ENCODE measurements at places on chromosomes 3 and 15.

GRCh38 chr3:141257961-141258360 is 26.3 kb downstream of the PXYLP1 start:
- no peak for DNase-seq

- DNase-seq: no peak
These were observed 13.4 kb downstream of the RTP1 start for GRCh38 chr3:187210545-187211327.

DNA sequence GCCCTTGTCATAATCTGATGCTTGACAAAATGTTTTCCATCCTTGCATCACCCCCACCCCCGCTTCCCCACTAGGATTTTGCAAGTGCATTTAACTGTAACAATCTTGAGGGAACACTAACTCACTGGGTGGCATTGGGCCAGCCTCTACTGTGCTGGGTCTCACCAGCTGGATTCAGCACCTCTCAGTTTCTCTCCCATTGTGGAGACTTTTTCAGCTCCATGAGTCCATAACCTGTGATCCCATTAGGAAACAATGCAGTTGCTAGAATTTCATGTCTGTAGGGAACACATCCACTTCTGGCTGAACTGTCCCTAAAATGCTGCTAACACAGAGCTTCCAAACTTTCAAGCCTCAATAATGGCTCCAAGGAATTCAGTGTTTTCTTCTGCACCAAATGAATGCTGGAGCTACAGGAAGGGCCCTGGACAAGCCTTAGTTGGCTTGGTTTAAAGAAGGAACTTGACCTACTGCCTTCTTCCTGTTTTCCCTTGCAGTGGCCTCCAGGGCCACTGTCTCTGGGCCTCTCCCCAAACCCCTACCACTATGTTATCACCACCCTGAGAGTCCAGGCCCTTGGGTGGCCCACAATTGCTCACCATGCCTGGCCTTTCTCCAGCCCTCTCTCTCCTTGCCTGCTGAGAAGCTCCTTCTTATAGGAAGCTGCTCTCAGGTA is 15.6 kb downstream of the CYP19A1 start:
- DNase-seq: no peak

- DNase-seq: no peak
These were observed at the start of gene ADAMTSL3 for GRCh38 chr15:83653639-83654378. ADAMTSL3 (plus strand) TSS chr15:83654123; CDS start chr15:83655762, 1,639 bp downstream.

DNA sequence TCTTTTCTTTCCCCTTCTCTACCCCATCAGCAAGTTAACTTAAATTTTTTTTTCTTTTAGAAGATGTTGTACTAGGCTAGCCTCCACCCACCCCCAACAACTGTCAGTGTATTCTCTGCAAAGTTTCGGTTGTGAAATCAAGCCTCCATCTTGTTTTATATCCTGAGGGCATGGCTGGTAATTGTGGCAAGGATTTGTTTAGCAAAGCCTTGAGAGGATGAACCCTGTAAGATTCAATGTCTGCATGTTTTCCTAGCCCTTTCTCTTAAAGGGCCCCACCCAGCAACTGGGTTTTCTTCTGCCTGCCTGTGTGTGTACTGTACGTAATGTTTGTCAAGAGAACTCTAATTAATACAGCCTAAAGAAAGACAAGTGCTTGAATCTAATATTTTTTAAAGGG is 475.3 kb downstream of the FHIT start:
- DNase-seq: no peak

DNA sequence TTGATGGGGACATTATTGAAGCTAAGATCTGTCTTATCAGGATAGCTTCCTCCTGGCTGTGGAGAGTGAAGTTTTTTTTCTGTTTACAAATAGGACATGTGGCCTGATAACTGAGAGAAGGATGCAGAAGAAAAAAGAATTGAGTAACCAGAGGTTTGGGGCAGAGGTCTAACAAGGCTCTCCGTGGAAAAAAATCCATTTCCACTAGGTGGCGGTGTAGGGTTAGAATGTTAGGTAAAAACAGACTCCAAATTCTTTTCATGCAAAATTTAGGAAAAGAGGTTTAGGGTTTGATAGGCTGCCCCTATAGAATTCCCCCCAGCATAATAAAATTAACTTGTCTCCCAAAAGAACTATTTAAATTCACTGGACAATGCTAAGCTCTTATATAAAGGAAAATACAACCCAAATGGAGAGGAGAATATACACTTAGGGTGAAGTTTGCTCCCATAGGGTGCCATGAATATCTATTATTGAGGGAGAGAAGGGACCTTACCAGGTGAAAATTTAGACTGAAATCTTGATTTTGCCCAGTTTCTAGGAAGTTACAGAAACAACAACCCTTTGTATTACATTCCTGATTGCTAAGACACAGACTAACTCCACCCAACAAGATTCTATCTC is 1560.4 kb downstream of the OTOL1 start:
- DNase-seq: no peak

DNA sequence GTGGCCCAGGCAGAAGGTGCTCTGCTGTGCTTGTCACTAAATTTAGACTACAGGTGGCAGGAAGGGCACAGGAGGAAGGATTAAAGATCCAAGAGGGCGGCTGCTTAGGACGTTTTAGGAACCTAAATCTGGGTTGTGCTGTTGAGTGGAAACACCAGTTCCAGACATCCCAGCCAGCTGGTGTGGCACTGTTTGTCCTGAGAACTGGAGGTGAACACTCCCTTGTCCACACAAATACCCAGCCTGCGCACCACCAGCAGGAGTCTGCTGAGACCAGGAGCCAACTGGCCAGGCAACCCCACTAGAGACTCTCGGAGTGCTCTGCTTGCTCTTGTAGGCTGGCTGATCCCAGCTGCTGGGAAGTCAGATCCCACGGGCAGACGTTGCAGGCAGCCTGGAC is 30.3 kb upstream of the UACA start:
- no peak for DNase-seq

DNA sequence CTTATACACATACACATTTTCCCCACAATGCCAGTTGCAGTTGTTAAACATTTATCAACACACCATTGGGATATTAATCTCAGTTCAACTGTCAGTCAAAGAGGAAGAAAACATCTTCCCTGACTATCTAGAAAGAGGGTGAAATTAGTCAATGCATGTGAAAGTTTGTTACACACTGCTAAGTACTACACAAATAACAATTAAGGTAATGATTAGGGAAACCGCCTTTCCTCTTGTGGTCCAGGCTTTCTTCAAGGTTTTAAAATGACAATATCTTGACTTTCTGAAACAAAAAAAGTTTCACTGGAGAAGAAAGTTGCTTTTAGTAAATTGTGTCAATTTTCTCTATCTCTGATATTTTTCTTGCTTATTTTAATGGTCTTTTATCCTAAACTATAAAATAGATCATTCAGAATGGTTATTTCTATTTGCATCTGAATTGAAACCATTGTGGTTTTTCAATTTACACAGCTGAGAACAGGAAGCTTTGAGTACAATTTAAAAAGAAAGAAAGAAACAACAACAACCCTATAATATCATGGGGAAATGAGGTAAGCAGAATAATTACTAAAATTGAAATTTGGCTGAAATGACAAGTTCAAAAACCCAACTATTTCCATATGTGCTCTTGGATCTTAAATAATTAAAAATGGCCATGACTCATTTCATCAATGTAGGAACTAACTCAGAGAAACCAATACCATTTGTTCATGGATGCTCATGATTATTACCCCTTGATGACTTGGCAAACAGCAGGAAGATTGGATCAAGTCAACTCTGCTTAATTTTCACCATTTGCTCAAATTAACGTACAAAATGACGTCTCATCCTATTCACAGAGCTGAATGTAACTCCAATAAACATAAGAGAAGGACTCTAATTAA is 31.7 kb downstream of the GPR149 start:
- DNase-seq: no peak

DNA sequence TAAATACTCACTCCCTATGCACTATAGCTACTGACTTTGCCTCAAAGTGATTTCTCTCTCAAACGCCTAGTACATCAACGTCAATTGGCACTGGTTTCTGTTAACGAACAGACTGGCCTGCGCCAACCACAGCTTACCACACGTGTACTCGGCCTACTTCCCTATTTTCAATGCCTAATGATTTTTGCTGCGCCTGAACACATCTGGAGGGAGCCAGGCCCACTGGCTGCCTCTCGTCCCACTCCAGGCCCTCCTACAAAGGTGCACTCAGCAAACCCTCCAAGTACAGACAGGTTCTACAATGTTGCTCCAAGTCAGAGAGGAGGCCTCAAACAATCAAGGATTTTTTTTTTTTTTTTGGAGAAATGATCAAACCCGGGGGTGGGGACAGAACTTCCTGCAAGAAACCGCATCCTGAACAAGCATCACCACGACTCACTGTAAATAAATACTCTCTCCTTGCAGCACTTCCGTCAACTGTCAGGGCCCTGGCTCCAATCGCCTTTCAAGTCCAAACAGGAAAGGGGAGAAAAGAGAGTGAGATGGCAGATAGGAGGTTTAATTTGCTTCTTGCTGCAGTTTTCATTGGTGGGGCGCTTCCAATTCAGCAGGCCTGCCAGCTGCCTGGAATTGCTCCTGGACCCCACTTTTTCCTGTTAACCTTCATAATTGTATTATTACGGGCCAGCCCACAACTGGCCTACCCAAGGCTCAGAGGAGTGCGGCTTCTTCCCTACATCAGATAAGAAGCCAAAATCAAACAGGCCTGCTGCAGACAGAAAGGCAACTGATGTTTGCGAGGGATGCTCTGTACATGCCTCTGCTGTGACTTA is 139.3 kb downstream of the FOXP1 start:
- DNase-seq: peak; percentile 29

DNA sequence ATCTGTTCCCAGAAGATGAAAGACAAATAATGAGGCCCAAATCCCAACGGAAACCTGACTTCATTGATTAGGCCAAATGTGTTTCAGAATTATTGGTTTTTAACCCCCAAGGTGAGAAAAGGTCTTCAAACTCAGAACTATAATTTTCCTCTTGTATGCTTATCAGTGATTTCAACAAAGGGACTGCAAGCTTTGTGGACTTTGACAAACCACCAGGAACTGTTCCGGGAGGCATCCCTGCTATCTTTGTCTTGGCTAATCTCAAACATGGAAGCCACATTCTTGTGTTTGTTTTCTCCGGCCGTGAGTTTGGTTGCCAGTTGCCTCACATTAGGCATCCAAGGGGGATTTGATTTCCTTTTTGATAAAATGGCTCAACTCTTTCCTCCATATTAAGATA is 19.5 kb downstream of the ARHGEF3 start:
- DNase-seq: no peak

GRCh38 chr3:101853982-101854381 is 4.7 kb downstream of the NFKBIZ start:
- no peak for DNase-seq

GRCh38 chr15:76345880-76346668 is 9.5 kb downstream of the ISL2 start:
- no peak for DNase-seq

GRCh38 chr15:51751697-51752683 is 593 bp downstream of the TMOD2 start:
- no peak for DNase-seq

DNA sequence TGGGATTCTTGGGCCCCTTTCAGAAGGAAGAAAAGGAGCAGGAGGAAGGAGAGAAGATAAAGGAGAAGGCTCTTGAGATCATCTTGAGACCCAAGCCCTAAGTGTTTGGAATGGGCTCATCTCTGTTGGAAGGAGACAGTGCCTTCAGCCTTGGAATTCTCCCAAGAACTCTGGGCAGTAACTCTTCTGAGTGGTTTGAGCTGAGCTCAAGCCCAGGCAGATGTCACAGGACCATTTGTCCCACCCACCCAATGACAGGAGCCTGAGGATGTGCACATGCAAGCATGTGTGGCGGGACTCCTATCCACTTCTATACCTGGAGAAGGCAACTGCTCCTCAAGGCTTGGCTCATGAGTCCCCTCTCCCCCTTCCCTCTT is 14.6 kb upstream of the TMEM40 start:
- no peak for DNase-seq

GRCh38 chr3:172143739-172144497 is 104.5 kb downstream of the FNDC3B start:
- DNase-seq: no peak

DNA sequence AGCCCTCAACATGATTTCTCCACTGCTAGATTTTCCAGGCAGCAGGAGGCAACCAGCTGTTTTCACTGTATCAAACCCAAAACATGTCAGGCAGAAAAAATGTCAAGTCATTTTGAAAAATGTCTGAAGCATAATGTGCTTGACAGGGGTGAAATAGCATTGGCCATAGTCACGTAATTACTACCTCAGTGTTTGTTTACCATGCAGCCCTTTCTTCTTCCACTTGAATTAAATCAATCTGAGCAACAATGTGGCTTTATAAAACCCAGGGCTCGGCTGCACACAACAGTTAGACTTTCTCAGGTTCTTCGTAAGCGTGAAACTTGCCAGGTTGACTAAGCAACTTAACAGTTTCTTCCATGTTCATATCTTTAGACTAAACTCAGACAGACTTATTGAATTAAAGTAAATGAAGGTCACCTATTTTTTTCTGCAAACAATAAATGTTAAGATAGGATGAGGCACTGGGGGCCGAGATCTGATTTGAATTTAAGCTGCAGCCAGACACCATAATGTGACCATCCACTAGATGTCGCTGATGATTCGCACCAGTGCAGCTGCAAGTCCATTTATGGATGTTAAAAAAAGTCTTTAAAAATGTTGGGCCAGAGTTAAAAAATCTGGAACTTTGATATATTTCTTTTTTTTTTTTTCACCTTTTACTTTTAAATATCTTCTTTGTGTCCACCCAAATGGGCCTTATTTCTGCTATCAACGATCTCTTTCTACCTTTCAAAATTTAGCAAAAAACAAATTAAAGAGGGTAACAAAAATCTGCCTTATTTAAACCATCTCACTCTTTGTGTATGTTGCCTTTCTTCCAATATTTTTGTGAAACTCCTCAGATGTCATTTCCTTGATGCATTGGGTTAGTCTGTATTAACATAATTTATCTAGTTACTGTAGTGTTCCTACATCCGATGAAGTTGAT is 305.9 kb downstream of the CACNA2D3 start:
- DNase-seq: no peak

DNA sequence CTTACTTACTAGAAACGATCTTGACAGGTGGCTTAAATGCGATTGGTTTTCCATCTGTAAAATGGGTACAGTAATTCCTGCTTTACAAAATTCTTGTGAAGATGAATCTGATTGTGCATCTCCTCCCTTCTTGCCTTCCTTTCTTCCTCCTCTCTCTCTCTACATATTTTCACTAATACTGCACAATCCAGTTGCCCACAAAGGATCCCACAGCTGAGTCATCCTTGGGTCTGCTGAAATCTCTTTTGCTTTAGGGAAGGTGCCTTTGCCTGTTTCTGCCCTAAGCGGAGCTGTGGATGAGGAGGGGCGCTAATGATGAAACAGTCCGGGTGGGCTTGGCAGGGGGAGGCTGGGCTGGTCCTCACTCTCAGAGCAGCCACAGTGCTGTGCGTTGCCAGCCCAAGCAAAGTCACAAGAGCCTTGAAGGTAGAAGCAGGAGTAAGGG is 46.1 kb downstream of the AMOTL2 start:
- DNase-seq: no peak

- DNase-seq: no peak
These were observed 246.2 kb downstream of the LSAMP start for GRCh38 chr3:116199063-116199462.

GRCh38 chr15:53911431-53911830 is 66.8 kb upstream of the UNC13C start:
- no peak for DNase-seq

- no peak for DNase-seq
These were observed 18.1 kb upstream of the ATP13A5 start for GRCh38 chr3:193396451-193397244.

GRCh38 chr3:153233986-153234385 is 72.0 kb downstream of the RAP2B start:
- no peak for DNase-seq

Data from stimulated activated CD8-positive, alpha-beta memory T cell treated with anti-CD3 and anti-CD28 coated beads, Interleukin-15, amount 100 ng/mL, for 4 hours (primary cell).